ENCODE measurements at places on chromosomes 4 and X.

GRCh38 chr4:2393353-2394270 is 24.8 kb downstream of the ZFYVE28 start:
- DNase-seq: no peak

DNA sequence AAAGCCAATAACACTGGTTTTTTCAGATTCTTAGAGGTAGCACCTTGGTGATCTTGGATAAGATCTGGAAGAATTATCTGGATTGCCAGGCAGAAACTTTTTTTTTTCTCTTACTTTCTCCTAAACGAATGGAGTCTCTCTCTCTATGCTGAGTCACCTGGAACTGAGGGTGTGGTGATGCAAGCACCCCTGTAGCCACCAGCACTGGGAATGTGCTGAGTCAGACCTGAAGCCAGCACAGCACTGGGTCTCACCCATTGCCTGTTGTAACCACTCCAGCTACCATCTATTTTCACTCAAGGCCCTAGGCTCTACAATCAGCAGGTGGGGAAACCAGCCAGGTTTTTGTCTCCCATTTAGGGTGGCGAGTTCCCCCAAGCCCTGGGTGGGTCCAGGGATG is 923.8 kb downstream of the RAPGEF2 start:
- no peak for DNase-seq

- DNase-seq: no peak
Measured at GRCh38 chr4:183263787-183264386, 56.2 kb downstream of the CLDN22 start.

- no peak for DNase-seq
Measured at GRCh38 chrX:135000516-135000915, 9.7 kb downstream of the SMIM10 start.

GRCh38 chr4:8061573-8061972 is 97.0 kb downstream of the ABLIM2 start:
- no peak for DNase-seq

DNA sequence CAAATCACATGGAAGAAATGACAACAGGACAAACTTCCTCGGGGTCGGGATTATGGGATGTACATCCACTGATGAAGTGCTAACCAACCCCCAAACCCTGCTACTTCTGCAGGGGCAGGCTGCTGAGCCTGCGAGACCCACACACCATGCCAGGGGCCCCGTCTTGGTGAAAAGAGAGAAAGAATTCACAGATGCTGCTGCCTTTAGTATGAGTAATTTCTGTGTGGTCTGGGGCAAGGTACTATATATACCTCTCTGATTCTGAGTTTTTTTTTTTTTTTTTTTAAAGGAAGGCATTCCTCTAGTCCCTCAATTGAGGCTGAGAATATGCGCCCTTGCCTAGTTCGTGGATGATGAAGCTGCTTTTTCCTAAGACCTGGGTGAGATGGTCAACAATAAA is 24.8 kb downstream of the PDHA1 start:
- no peak for DNase-seq

DNA sequence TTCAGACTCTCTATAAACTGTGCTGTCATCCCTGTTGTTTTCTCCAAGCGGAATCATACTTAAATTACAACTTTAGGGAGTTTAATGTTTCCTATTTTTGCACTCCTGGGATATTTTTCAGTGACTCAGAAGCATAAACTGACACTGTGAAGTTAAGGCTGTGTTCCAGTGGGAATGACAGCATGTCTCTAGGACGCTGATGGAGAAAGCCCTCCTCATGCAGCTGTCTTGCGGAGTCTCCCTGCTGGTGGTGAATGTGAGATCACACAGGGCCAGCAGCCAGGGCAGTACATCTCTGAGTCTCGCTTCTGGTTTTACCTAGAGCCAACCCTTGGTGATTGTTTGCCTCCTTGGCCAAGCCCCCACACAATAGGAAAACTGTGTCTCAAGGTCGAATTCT is 53.3 kb downstream of the NFKB1 start:
- no peak for DNase-seq

DNA sequence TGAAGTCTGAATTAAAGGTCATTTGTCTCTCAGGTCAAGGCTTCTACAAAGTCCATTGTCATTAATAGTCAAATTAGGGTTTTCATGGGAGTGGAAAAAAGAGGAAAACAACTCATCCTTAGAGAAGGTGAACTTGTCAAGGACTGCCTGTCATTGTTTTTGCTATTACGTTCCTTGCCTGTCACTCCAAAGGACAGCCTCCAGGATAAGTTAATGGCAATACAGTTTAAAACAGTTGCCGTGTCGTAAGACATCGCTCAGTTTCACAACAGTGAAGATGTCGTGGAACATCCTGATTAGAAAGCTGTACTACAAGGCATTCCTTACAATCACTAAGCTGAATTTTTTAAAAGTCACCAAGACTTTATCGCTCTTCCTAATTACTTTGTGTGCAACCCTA is 466.8 kb upstream of the SMIM31 start:
- no peak for DNase-seq

DNA sequence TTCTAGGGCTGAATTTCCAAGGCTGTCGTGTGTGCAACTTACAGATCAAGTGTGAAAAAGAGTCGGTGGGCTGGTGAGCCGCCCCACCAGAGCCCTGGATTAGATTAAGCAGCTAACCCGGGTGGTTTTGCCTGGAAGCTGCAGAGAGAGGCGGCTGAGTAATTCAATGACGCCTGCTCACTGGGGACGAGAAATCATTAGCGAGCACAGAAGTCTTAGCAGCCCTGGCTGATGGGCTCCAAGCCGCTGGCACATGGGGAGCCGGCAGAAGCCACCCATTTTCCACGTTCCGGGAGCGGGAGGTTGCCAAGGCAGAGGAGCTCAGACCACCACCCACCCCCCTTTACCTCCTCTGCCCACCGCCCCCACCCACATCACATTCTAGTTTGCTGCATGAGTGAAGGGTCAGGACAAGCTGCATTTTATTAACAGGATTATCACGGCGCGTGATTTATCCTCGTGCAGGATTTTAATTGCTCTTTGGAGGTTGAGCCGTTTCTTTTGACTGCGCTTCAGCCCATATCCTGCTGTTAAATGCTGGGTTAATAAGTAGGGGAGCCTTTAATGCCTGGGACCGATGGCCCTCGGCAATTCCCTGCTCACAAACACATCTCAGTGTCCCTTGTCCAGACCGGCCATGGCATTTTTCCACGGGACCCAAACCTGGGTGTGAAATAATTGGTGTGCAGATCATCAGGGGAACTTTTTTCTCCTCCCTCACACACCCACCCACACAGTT is 19.1 kb downstream of the BCOR start:
- DNase-seq: no peak

DNA sequence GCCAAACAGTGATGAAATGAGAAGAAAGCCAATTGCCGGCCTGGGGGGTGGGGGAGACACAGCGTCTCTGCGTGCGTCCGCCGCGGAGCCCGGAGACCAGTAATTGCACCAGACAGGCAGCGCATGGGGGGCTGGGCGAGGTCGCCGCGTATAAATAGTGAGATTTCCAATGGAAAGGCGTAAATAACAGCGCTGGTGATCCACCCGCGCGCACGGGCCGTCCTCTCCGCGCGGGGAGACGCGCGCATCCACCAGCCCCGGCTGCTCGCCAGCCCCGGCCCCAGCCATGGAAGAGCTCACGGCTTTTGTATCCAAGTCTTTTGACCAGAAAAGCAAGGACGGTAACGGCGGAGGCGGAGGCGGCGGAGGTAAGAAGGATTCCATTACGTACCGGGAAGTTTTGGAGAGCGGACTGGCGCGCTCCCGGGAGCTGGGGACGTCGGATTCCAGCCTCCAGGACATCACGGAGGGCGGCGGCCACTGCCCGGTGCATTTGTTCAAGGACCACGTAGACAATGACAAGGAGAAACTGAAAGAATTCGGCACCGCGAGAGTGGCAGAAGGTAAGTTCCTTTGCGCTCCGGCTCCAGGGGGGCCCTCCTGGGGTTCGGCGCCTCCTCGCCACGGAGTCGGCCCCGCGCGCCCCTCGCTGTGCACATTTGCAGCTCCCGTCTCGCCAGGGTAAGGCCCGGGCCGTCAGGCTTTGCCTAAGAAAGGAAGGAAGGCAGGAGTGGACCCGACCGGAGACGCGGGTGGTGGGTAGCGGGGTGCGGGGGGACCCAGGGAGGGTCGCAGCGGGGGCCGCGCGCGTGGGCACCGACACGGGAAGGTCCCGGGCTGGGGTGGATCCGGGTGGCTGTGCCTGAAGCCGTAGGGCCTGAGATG is at the start of gene SHOX:
SHOX (plus strand) TSS at position 180 of the 885 bp plus-strand sequence; CDS start at position 287, 107 bp downstream.
- no peak for DNase-seq
